T-cell (primary cell): ENCODE measurements at places on chromosomes 3 and 15. TPM values are rescaled to one million over a fixed set of nuclear protein-coding genes. Genes with fewer than 3 reads are reported as not detected.

DNA sequence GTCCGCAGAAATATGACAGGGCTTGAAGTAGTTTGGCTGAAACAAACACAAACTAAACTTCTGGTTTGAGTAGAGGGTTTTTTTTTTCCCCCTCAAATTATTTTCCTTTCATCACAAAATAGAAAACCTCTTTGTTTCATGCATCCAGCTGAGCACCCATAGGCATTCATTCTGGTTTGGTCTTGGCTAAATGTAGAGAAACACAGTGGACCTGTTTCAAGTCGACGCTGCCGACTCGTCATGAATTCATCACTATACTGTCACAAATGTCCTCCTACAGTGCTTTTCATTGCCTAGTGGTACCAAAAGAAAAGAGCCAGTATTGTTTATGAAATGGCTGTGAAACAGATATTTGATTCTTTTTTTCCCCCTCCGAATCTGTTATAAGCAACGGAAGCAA lies 52.4 kb upstream of the GYG1 start:
- no peaks in the 10 kb centered on the region for H3K4me1 ChIP-seq
- no peak overlapping the region for H3K4me3 ChIP-seq
- H3K27me3 ChIP-seq = no peaks in the 10 kb centered on the region
- no peaks in the 10 kb centered on the region for H3K36me3 ChIP-seq

GRCh38 chr15:69573815-69574475 lies 121.3 kb downstream of the RPLP1 start:
- H3K36me3 ChIP-seq = no peaks in the 10 kb centered on the region
- no peak overlapping the region for H3K4me3 ChIP-seq
- DNase-seq = no peak

DNA sequence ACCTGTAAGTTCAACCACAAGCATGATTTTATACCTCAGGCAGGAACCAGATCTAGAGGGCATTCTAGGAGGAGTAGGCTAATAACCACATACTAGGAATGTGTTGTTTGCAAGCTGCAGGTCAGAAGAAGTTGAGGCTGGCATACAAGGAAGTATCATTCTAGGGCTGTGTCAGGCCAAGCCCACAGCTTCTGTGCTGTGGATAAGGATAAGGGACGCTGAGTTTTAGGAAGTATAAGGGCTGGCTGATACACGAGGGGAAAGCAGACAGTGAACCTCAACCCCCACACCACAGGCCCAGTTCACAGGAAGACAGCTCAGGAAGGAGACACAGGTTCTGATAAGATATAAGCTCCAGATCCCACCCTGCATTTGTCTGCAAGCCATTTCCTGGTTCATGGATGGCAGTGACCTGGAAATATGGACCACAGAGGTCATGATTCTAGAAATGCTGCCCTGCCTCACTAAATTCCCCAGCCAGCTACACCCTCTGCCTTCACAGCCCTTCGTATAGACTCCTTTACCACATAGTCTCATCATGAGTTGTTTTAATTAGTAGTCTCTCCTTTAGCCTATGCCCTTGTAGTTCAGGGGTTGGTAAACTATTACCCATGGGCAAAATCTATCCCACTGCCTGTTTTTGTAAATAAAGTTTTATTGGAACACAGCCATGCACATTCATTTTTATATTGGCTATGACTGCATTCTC lies 260.7 kb downstream of the OPA1 start:
- no peak overlapping the region for H3K27ac ChIP-seq
- no peak for DNase-seq
- no peaks in the 10 kb centered on the region for H3K27me3 ChIP-seq
- no peak overlapping the region for H3K4me3 ChIP-seq

GRCh38 chr3:76362643-76363042 lies 577.3 kb upstream of the ZNF717 start:
- no peaks in the 10 kb centered on the region for H3K36me3 ChIP-seq
- no peak for DNase-seq
- H3K27me3 ChIP-seq = no peaks in the 10 kb centered on the region
- H3K4me3 ChIP-seq = no peak overlapping the region

- DNase-seq = no peak
- no peaks in the 10 kb centered on the region for H3K4me1 ChIP-seq
- no peaks in the 10 kb centered on the region for H3K27me3 ChIP-seq
- H3K27ac ChIP-seq = no peak overlapping the region
These were observed 69.6 kb downstream of the CHSY1 start for GRCh38 chr15:101182215-101182614.

DNA sequence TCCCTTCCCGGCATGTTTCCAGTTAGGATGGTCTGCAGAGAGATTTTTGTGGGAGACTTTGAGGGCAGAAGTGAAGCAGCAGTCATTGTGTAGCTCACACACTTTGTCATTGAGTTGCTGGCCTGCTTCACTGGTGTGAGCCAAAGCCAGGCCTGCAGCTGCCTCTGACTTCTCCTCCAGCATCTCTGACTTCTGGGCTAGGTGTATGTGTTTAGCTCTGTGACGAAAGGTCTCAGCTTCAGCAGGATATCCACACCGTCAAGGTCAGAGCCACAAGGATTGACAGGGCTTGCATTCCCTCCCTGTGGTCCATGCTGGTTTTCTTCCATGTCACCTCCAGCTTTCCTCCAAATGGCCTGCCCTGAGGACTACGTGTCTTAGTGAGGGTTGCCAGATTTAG lies 57.1 kb upstream of the OSBPL11 start:
- H3K36me3 ChIP-seq = no peaks in the 10 kb centered on the region
- H3K4me3 ChIP-seq = no peak overlapping the region
- no peak overlapping the region for H3K27ac ChIP-seq
- H3K27me3 ChIP-seq = no peaks in the 10 kb centered on the region
- H3K4me1 ChIP-seq = no peaks in the 10 kb centered on the region

DNA sequence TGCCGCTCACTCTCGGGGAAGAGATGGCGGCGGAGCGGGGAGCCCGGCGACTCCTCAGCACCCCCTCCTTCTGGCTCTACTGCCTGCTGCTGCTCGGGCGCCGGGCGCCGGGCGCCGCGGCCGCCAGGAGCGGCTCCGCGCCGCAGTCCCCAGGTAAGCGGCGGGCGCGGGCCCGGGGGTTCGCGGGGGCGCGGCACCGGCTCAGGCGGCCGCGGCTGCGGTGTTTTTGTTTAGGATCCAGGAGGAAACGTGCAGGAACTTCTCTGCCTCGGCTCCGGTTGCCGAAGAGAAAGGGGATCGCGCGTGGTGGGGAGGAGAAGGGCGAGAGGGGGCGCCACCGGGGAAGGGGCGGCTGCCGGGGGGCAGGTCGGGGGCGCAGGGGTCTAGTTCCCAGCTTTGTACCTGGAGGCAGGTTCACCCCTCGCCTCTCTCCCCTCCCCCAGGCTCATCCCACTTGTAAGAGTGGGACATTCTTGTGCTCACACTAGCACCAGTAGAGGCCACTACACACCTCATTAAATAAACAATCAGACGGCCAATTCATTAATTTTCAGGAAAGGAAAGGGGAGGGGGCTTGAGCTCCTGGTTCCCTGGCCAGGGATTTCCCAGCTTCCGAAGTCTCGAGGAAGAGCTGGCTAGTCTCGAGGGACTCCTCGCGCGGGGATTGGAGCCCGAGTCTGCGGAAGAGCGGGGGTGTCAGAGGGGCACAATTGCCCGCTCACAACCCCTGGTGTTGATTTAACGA lies 562 bp downstream of the NEO1 start:
- no peak overlapping the region for H3K27ac ChIP-seq
- peaks cover 15% of the 10 kb centered on the region for H3K27me3 ChIP-seq
- peak overlapping the region; percentile 60 for H3K4me3 ChIP-seq
- no peak for DNase-seq

GRCh38 chr3:157913741-157914150 lies 192.5 kb downstream of the SHOX2 start:
- H3K27ac ChIP-seq = no peak overlapping the region
- no peaks in the 10 kb centered on the region for H3K4me1 ChIP-seq
- no peaks in the 10 kb centered on the region for H3K36me3 ChIP-seq
- no peak for DNase-seq
- H3K4me3 ChIP-seq = no peak overlapping the region
- no peaks in the 10 kb centered on the region for H3K27me3 ChIP-seq

The GP5 gene
- 5.1 TPM for total RNA-seq
